ENCODE measurements at places on chromosomes 13 and 19.

DNA sequence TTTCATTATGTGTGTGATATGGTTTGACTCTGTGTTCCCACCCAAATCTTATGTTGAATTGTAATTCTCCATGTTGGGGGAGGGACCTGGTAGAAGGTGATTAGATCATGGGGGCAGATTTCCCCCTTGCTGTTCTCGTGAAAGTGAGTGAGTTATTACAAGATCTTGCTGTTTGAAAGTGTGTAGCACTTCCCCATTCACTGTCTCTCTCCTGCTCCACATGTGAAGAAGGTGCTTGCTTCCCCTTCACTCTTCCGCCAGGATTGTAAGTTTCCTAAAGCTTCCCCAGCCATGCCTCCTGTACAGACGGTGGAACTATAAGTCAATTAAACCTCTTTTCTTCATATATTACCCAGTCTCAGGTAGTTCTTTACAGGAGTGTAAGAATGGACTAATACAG is 54.3 kb upstream of the SERTM1 start:
- no peak for DNase-seq

DNA sequence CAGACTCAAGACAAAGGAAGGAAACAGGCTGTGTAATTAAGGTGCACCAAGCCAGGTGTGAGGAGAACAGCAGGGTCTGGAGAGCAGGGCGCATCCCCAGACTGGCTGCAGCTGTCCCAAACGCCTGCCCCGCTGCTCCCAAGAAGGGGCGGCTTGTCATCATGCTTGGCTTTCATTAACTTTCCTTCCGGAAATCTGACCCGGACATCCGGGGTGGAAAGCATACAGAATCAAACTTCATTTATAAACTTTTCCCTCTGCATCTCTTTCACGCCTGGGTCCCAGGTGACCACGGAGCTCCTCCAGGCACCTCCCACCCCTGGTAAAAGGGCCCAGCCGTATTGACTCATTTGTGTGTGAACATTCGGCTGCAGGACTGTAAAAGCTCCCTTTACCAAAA is 31.7 kb downstream of the TSHZ3 start:
- no peak for DNase-seq

DNA sequence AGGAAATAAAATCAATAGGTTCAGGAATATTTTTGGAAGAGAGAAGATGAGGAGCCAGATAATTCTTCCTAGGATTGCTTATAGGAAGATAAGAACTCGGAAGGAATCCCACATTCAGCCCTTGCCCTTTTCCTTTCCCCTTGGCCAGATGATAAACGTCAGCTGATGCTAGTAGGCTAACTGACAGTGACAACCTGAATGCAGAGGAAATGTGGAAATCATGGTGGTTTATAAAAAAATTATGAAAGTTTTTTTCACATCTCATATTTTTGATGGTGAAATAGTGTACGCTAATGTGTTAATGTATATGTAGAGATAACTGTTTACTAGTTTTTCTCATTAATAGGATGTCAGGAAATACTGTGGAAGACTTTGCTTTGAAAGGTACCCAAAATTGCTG is 56.9 kb downstream of the EDNRB start:
- DNase-seq, result no peak

DNA sequence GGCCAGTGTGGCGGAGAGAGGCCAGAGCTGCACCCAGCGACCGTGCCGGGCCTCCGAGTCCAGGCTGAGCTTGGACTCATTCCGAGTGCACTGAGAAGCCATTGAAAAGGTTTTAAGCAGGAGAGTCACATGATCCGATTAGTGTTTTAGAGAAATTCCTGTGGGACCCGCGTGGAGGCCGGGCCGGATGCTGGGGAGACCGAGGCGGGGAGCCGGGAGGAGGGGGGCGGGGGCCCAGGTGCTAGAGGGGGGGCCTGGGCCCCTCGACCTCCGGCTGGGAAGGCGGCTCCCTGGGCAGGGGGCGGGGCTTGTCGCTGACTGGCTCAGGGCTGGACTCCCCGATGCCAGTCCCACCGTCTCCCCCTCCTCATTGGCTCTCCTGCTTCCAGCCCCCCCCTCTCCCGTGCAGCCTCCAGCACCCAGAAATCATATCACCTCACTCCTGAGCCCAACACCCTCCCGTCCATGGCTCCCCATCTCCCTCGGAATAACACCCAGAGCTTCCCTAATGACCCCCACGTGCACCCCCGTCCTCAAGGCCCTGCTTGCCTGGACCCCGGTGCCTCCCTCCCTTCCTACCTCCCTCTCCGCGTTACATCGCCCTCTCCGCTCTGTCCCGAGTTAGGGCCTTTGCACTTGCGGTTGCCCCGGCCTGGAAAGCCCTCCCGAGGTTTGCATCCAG is 5.2 kb upstream of the ZNF579 start:
- DNase-seq, result no peak

DNA sequence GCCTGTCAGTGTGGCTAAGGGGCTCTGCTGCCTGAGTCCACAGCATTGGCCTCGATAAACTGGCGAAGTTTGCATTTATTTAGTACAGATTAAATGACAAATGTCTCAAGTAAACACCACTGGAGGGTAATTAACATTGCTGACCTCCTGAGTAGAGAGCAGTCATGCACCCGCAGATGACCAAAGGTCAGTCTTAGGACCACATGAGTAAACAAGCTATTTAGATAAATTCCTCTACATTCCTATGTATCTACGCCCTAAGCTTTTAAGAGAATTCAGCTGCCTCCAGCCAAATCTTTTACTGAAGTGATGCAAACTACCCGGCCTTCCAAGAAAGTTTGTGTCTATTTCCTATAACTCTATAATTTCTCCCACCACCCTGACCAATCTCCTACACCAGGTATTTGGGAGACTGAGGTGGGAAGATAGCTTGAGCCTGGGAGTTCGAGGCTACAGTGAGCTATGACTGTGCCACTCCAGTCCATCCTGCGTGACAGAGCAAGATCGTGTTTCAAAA is 22.9 kb downstream of the CD70 start:
- DNase-seq, result no peak

DNA sequence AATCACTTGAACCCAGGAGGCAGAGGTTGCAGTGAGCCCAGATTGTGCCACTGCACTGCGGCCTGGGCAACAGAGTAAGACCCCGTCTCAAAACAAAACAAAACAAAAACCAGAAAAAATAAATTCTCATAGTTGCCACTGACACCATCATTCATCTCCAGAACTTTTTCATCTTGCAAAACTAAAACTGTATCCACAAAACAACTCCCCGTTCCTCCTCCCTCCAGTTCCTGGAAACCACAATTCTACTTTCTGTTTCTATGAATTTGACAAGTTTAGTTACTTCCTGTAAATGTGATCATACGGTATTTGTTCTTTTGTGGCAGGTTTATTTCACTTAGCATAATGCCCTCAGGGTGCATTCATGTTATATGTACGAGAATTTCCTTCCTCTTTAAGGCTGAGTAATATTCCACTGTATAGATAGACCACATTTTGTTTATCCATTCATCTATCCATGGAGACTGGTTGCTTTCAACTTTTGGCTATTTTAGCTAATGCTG is 13.2 kb upstream of the ADGRE5 start:
- DNase-seq, result no peak

DNA sequence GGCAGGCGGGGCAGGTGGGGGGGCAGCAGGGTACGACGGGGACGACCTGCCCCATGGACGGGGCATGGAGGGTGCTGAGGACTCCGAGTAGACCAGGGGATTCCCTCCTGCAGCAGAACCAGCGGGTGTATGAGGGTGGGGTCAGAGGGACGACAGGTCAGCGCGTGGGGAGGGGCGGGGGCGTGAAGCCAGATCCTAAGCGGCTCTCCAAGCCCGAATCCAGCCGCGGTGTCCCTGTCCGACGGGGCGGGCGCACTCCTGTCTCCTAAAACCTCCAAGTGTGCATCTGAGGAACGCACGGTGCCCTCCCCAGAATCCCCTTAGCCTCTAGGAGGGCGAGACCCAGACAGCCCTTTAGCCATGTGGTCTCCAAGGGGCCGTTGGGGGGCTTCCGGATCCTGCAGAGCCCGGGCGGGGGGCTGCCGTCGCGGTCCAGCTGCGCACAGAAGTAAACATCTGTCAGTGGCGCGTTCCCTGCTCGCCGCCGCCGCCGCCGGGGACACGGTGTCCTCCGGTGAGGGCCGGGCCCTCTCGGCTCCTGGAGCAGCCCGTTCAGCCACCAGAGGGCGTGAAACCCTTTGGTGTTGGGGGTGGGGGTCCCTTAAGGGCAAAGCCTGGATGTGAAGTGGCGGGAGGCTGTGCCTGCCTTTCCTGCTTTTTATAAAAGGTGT is 730 bp downstream of the NRTN start:
- DNase-seq, result peak; percentile 34

- DNase-seq, result no peak
Observed at GRCh38 chr13:59441596-59442280, 722.0 kb downstream of the DIAPH3 start.

DNA sequence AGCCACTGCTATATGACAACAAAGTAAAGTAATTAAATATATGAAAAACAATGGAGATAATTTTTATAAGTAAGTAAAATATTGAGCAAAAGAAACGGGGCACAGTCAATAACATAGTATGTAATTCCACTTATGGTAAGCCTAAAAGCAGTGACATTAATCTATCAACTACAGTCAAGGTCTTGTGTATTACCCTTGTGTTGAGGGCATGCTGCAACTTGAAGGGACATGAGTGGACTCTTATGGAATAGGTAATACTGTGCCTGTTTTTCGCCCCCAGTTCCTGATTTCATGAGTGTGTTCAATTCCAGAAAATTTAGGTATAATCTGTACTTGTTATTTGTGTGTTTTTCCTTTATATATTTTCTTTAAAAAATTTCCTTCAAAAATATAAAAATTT is 201.3 kb upstream of the SLITRK6 start:
- no peak for DNase-seq

DNA sequence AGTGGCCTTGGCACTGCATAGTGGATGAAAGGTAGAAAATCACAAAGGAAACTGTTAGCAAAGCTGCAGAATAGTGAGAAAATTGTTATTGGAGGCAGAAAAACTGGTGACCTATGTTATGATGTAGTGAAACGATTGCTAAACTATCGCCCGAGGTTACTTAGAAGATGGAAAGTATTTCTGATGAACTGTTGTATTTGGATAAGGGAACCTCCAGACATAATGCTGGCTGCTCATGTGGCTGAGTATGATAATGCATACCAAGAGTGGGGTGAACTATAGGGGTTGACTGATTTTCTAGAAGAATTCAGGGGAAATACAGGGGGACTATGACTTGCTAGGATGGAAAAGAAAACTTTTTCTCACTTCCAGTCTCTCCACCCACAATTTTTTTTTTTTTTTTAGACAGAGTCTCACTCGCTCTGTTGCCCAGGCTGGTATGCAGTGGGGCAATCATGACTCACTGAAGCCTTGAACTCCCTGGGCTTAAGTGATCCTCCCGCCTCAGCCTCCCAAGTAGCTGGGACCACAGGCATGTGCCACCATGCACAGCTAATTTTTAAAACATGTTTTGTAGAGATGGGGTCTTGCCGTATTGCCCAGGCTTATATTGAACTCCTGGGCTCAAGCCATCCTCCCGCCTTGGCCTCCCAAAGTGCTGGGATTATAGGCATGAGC is 4.4 kb upstream of the EID2 start:
- no peak for DNase-seq

DNA sequence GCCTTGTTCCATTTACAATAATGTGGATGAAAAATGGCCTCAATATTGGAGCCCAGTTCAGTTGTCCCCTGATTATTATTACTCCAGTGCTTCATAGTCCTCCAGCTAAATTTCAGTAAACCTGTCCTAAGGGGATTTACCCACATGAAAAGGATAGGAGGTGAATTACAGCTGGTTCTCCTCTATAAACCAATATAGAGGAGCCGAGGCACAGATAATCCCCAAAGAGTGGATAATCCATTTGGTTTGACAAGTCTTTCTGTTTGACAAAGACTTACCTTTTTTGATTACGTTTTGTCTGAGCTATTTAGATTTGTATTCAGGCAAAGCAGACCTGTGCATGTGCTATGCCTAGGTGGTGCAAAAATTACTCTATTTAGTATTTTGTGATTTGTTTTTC is 2.7 kb downstream of the CNMD start:
- no peak for DNase-seq

GRCh38 chr13:92488249-92488852 is 738.3 kb upstream of the GPC6 start:
- DNase-seq, result no peak

DNA sequence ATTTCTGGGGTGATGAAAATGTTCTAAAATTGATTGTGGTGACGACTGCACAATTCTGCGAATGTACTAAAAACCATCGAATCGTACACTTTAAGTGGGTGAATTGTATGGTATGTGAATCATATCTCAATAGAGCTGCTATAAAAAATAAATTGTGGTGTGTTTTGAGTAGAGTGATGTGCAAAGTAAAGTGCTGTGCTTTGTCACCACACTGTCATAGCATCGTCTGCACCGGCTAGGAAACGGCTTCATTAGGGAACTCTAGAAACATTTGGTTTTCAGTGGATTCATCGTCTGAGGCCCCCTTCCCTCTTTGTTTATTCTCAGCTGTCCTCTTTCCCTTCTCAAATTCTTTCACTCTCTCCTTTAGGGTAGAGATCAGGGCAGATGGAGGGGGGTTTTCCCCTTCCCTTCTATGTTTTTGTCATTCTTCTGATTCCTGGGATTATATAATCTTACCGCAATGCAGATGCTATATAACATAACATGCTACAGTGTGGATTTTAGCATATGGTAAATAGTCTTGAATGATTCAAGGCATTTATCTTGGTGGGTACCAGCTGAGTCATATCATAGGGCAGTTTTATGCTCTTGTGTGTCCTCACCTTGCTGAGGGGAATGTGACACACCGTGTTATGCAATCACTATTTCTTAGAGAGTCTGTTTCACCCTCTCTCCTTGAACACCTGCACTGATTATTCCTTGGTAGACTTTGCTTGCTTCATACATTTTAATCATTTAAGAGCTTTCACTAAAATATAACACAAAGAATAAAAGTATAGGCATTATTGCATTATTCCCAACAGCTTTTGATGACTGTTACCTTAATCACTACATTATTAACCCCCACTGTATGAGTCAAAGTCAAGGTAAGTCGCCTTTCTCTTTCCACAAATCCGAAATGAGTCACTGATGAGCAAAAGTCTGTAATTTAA is 239.4 kb downstream of the DCLK1 start:
- DNase-seq, result no peak

GRCh38 chr13:100473087-100473486 is 115.5 kb downstream of the GGACT start:
- no peak for DNase-seq

- no peak for DNase-seq
Observed at GRCh38 chr19:47036097-47036651, 12.2 kb downstream of the TMEM160 start.

DNA sequence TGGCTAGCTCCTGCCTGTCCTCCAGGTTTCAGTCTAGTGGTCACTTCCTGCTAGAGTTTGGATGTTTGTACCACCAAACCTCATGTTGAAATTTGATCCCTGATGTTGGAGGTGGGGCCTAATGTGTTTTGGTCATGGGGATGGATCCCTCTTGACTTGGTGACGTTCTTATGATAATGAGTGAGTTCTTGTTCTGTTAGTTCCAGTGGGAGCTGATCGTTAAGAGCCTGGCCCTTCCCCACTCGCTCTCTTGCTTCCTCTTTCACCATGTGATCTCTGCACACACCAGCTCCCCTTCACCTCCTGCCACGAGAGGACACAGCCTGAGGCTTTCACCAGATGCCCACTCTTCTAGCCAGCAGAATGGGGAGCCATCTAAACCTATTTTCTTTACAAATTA is 86.8 kb upstream of the SCEL start:
- no peak for DNase-seq
